ENCODE measurements at places on chromosomes 7 and 10.

DNA sequence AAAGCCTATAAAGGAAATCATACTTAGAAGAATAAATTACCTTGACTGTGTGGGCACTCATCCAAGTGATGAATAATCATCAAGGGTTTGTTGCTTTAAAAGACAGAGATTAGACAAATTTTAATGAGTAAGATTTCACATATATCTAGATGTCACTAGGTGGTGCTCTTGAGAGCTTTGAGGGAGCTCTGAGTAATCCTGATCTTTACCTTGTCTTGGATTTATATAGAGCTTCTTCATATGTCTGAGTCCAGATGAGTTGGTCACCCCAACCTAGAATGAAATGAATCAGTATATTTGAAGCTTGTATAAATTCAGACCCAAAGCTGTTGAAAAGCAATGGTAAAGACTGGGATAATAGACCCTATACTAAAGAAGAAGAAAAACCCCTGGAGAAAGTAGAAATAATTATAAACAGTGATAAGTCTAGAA lies 3.7 kb downstream of the AGR2 start:
- no peak for DNase-seq

- no peak for DNase-seq
Observed at GRCh38 chr10:123608047-123608446, 58.1 kb upstream of the GPR26 start.

GRCh38 chr10:125707541-125708468 lies 11.7 kb upstream of the EDRF1 start:
- no peak for DNase-seq

DNA sequence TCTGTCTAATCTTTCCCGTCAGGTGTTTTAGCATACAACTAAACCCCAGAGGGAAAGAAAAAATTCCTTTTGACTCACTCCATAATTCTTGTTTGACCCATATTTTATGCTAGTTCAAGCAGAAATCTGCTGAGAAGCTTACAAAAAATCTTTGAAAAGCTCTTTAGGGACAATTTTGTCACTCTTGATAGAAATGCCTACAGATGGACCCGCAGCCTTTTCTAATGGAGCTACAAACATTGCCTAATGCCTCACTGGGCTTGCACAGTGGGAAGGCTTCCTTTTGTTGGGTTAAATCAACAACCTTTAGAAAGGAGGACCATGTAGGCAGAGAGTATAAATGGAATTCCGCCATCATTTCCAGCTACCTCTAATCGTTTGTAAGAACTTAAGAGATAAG lies 344.5 kb downstream of the PCLO start:
- DNase-seq, result no peak

GRCh38 chr10:58697691-58698090 lies 185.0 kb downstream of the BICC1 start:
- no peak for DNase-seq

GRCh38 chr10:57008189-57008588 lies 647.1 kb upstream of the ZWINT start:
- no peak for DNase-seq

GRCh38 chr7:77693830-77694583 lies 2.3 kb upstream of the RSBN1L start:
- DNase-seq, result no peak
